ENCODE measurements at places on chromosomes 7 and 10.

- no peak for DNase-seq
Measured at GRCh38 chr10:104689105-104689504, 48.0 kb downstream of the SORCS3 start.

- DNase-seq, result peak; percentile 34
Measured at GRCh38 chr7:134548877-134549276, at the start of gene AKR1B15. Gene AKR1B15 (plus strand): TSS chr7:134549110. CDS start chr7:134564620, 15,510 bp downstream.

GRCh38 chr7:13540429-13540828 is 449.0 kb downstream of the ETV1 start:
- no peak for DNase-seq

- DNase-seq, result no peak
Measured at GRCh38 chr7:54788664-54789063, 29.7 kb upstream of the SEC61G start.

- no peak for DNase-seq
Measured at GRCh38 chr10:119302591-119303253, 95.4 kb downstream of the GRK5 start.

DNA sequence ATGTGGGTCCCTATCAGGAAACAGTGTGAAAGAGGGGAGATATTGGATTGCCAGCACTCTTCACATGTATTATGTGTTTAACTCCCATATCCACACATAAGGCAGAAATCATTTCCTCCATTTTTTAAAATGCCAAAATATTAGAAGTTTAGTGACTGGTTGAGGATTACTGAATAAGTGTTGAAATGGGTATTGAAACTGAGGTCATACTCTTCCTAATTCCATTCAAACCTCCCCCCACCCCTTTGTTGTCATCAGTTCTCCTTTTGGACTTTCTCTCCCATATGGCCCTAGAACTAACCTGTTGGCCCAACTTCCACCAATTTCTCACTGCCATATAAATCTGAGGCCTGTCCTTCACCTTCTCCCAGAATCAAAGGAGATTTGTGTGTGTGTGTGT is 81.6 kb downstream of the EVX1 start:
- DNase-seq, result no peak

DNA sequence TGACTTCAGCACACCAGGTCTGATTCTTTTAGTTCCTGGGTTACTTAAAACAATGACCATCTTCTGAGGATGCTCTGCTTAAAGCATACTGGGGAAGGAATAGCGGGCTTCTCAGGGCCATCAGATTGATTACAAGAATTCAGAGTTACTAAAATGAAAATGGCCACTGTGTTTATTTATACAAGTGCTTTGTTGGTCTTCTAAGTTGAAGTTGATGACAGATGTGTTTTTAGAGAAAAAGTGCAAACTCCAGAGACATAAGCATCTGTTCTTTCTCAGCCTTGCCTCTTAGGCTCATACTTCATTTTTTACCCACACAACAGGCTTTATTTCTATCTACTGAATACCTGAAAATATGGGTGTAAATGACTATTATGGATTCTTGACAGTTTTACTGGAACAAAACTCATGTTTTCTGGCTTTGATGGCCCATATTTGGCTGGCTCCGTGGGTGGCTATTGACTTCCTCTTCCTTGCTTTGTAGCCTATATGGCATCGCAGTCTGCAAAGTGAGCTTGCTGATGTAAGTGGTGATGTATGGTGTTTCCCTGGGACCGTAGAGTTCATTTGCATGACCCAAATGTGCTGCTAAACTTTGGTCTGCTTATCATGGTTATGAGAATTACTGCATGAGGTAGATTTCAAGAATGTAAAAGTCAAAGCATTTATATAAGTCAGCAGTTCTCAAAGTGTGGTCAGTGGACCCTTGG is 121.3 kb downstream of the BMPER start:
- DNase-seq, result no peak

DNA sequence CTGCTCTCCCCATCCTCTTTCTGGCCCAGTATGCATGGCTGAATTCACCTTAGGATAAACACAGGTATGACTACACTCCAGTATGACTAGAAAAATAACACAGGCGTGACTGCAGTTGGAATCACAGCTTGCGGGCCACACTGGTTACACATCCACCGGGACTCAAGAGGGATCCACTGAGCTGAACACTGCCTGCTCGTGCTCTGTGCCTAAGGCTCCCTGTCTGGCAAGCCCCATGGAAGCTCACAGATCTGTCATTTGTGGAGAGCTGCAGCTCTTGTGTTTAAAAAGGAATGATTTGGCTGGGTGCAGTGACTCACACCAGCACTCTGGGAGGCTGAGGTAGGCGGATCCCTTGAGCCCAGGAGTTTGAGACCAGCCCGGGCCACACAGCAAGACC is 26.8 kb downstream of the VOPP1 start:
- no peak for DNase-seq

DNA sequence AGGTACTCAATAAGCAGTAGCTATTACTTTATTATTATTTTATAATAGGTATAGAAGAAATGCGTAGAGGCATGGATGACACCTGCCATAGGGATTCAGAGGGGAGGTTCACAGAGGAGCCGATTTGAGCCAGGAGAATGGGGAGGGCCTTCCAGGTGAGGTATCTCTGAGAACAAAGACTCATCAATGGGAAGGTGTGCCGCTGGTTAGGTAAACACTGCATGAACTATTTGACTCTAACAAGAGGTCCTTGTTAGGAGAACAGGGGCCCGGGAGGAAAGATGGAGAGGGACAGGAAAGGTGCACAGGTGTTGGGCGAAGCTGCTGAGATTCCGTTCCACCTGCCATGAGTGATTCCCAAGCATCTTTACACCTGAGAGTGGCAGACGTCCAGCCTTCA is 41.8 kb upstream of the TMEM273 start:
- DNase-seq, result no peak

DNA sequence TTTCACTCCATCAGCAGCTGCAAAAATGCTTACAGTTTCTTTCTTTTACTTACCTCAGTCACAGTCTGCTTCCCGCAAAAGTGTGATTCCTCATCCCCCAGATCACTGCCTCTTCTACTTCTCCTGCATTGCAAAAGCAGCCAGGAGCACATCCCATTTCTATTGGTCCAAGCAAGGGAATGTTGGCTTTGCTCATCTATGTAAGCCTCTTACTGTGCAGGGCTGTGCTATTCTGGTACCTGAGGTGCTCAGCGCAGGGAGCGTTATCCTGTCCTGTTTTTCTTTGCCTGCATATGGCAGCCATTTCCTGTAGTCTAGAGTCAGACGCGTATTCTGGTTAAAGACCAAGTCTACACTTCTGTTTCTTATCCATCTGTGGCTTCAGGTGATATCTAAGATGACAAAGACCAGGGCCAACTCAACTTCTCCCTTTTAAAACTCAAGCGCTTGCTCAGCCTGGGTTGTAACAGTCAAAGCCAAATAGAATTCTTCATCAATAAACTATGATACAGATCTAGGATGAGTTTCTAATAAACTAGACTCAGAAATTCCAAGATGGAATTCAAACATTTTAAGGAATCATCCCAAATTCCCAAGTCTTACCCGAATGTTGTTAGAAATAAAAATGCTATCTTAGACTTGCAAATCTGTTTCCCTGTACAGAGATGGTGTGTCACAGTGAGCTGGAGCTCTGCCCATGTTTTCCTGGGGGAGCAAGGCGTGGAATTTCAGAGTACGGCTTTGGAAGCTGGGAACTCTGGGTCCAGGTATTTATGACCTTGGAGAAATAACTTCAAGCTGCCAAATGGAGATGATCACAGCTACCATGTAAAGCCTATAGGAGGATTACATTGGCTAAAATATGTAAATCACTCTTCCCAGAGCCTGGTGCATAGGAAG is 6.1 kb upstream of the RBM17 start:
- DNase-seq, result no peak

DNA sequence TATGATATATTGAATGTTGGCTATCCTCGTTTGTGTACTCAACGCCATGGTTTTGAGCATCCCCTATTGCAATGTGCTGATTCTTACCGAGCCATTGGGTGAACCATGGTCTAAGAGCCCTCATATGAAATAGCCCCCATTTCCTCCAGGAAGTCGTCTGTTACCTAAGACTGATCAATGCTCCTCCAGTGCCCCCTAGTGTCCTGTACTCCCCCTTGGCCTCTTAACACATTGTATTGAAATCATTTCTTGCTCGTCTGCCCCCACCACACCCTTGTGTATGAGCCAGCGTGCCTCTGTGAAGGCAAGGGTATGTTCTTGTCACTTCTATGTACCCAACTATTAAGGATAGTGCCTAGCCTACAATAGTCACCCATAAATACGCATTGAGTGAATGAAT is 11.2 kb upstream of the SLC35B4 start:
- DNase-seq, result peak; percentile 64

DNA sequence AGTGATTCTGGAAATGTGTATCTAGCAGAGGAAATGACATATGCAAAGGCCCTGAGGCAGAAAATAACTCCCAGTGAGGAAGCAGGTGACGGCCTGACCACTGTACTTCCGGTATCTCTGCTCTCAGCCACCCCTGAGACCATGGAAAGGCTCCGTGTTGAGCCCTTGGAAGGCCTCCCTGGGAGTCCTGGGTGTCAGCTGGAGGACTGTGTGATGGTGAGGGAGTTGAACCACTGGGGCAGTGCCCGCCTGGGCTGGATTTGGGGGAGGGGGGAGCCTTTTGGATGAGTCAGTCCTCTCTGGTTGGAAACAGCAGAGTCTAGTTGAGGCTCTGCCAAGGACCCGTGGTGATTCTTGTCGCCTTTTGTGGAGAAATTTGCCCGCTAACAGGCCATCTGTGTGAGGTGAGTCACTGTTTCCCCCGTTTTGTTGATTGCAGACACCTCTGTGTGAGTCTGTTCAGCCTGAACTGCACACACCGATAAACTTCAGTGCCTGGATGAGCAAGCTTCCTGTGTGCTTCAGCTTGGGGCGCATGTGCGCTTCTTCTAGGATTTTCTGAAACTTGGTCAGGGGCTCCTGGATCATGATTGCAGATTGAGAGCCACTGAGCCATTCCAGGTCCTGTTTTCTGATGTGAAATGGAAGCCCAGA is 98.6 kb downstream of the GRK5 start:
- peak; percentile 83 for DNase-seq

GRCh38 chr7:133859871-133860450 is 267.2 kb upstream of the LRGUK start:
- DNase-seq, result no peak

GRCh38 chr10:86648704-86649427 is 5.5 kb upstream of the OPN4 start:
- DNase-seq, result no peak

DNA sequence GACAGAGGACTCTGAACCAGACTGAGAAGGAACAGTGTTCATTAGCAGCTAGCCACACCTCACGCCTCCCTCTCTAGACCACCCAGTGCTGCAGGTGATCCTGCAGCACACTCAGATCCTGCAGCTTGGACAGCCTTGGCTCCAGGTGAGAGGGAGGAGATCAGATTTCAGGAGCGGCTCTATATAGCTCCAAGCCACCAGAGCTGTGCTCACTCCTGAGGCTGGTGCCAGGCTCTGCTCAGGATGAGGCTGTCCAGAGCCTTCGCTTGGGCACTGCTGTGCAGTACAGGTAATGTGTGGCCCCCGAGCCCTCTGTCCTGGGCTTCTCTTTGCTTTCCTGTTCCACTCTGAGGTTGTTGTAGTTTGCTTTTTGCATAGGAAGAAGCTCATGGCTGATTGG is 42.4 kb downstream of the C10orf120 start:
- no peak for DNase-seq

- no peak for DNase-seq
Measured at GRCh38 chr7:1313613-1314012, 80.9 kb downstream of the UNCX start.

DNA sequence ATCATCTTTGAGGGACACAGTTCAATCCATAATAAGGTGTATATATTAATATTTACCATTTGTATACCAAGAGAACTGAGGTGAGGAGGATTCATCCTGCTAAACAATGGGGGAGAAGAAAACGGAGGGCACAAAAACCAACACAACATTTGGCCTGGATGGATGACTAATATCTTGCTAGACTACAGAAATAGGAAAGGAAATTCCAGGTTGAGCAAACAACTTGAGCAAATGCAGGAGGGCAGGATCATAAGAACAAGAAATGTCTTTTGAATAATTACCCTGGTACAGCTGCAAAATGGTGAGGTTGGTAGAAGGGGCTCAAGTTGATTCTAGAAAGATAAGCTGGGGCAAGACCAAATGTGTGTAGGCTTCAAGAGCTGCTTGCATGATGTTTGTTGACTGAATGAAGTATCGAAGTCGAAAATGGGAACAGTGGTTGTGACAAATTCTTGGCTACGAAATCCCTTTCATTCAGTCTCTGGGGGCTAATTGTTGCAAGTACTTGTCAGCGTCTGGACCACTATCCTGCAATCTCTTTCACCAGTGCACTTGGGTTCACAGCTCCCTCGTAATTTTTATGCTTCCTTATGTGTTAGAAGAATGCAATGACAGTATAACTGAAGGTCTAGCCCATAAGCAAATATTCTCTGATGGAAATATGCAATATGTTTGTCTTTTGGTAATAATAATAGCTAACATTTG is 176.2 kb downstream of the PTEN start:
- no peak for DNase-seq

GRCh38 chr7:73539709-73540108 is 17.6 kb upstream of the BAZ1B start:
- no peak for DNase-seq

DNA sequence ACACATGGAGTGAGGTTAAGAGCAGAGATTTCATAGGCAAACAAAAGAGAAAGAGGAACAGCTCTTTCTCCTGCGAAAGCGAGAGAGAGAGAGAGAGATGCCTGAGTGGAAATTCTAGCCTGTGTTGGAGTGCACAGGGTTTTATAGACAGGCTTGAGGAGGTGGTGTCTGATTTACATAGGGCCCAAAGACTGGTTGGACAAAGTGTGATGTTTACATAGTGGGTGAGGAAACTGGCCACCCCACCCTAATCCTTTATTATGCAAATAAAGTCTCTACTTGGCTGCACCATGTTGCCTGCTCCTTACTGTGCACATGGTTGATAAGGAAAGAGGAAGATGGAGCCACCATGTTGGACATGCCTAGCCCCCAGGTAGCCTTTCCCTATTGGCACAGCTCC is 967.8 kb upstream of the SORCS1 start:
- DNase-seq, result no peak

GRCh38 chr10:116880716-116881482 is 31.6 kb downstream of the ENO4 start:
- DNase-seq, result no peak

DNA sequence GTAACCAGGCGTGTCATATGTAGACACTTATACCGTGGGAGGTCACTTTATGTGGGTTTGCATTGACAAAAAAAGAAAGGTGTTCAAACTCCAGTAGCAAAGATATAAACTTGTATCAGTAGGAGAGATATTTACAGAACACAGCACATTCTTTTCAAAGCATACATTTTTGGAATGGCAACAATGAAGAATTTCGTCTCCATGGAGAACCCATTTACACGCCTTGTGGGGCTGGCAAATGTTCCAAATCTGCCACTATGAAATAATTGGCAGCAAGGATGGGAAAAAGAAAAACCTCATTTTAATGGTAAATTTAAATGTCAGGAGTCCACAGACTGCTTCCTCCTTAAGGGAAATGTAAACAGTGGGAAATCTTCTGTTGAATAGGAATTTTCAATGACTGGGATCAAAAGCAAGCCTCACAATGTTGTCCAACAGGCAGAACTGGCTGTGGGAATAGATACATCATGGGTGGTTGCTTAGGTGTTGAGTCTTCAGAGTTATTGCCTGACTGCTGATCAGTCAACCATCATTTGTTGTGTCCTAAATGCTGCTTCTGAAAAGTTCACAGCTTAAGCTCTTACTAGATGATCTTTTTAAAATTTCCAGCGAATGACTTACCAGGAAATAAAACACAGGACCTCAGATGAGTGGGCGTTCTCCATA is 256.6 kb upstream of the SEMA3C start:
- no peak for DNase-seq

GRCh38 chr7:69245646-69246045 is 352.6 kb upstream of the AUTS2 start:
- DNase-seq, result no peak
